ENCODE measurements at places on chromosomes 6 and 20.

GRCh38 chr6:149153693-149154092, 163.8 kb upstream of the TAB2 start:
- DNase-seq: no peak

DNA sequence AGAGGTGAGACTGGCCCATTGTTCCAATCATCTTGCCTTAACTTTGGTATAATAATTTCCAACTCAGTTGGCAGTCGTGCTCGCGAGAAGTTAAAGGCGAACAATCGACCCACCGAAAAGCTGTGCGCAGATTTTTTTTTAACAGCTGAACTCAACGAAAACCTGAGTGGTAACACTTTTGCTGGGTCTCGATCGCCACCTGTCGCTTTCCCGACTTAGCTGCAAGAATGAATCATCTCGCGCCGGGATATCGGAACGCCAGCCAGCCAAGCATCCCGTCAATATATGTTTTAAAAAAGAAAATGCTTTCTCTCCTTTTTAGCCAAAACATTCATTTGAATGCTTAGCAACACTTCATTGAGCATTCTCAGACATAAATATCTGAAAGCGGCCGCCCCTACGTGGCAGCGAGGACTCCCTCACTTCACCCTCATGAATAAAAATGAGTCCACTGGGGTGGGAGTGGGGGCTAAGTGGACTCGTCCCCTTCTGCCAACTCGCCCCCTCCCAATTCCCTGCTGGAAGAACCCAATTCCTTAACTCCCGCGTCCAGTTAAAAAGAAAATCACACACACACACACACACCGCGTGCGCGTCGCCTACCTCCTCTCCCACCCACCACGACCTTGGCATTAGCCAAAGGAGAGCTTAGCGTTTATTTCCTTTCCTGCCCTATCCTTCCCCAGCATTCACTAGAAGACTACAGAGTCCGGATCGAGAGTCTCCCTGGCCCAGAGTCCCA, 1.5 kb downstream of the COL12A1 start:
- no peak for DNase-seq

DNA sequence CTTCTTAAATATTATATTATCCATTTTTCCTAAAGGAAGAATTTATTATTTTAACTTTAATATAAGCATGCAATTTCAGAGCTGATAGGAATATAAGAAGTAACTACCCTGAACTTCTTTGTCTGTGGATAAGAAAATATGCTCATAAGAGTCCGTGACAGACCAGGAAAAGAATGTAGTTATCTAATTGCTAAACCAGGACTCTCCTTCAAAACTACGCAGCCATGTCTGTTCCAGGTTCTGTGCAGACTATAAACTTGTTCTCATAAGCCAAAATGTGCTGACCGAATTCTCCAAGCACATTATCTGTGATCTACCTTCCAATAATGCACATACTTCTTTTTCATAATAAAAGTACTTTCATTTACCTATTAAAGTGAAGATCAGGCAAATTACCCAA, 116.5 kb downstream of the TRDN start:
- no peak for DNase-seq

DNA sequence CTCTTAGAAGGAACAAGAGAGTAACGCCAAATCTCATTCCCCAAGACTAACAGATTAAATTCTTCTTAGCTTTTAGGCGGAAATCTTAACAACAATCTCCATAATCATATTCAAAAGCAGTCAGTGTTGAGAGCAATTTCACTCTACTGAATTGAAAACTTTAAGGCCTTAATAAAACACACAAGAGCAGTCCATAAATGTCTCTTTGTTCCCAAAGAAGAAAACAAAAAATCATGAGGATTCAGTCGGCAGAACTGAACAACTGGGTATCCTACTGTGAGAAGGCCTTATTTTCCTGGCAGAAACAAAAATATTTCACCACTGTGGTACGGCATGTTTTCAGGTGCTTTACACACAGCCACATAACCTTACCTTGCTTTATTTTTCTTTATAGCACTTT, 14.4 kb downstream of the ABHD12 start:
- no peak for DNase-seq

Data from stimulated activated CD4-positive, alpha-beta T cell treated with anti-CD3 and anti-CD28 coated beads, Interleukin-12 subunit alpha, Interleukin-12 subunit beta, amount 100 ng/mL, for 24 hours (primary cell).